NCI-H2081 (cell line): ENCODE measurements at places on chromosomes 3 and 15.

DNA sequence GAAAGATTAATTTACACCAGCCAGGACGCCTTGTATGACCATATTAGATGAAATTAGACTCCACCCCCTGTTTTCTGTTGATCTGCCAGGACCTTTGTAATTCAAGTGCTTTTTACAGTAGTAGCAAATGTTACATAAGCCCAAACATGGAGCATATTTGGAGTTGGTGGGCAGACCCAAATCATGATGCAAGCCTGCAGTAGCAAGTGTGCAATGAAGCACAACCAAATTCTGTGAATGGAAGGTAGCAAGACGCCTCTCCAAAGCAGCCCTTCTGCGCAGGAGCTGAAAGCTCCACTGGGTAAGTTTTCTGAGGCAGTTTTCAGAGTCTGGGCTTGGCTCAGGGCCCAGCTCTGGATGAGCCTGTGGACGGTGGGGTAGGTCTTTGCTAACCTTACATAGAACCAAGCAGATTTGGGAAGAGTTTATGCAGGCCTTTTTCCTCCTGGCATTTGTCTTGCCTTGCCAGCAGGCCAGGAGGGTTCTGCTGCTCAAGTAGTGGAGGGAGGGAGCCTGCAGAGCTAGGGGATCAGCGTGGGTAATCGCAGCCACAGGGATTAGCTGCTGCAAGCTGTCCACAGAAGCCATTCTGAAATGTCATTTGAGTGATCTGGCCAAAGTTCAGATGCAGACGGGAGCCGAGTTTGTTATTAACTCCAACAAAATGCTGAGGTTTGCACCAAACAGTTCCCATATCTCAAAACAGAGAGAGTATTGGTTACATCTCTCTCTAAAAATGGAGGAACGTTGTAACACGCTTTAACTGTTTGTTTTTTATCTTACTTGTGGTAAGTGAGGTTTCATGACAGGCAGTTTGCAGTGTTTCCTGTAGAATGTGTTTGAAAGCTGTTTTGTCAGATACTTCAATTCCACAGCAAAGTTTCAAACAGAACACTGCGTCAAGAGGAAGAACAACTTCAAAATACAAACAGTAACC is 55.4 kb downstream of the PSMD6 start:
- DNase-seq = no peak

- peak; percentile 40 for DNase-seq
These were observed 38.8 kb downstream of the TM2D3 start for GRCh38 chr15:101613130-101614000.

DNA sequence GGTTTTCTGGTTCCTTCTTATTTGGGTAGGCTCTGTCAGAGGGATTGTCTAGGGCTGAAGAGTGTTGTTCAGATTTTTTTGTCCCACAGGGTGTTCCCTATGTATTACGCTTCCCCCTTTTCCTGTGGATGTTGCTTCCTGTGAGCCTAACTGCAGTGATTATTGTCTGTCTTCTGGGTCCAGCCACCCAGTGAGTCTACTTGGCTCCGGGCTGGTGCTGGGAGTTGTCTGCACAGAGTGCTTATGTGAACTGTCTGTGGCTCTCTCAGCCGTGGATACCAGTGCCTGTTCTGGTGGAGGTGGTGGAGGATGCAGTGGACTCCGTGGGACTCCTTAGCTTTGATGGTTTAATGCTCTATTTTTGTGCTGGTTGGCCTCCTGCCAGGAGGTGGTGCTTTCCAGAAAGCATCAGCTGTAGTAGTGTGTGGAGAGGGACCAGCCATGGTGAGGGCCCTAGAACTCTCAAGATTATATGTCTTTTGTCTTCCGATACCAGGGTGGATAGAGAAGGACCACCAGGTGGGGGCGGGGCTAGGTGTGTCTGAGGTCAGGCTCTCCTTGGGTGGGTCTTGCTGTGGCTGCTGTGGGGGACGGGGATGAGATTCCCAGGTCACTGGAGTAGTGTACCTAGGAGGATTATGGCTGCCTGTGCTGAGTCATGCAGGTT is 53.8 kb downstream of the CCDC66 start:
- DNase-seq = no peak

GRCh38 chr15:74339371-74339770 is 28.1 kb downstream of the CYP11A1 start:
- no peak for DNase-seq

DNA sequence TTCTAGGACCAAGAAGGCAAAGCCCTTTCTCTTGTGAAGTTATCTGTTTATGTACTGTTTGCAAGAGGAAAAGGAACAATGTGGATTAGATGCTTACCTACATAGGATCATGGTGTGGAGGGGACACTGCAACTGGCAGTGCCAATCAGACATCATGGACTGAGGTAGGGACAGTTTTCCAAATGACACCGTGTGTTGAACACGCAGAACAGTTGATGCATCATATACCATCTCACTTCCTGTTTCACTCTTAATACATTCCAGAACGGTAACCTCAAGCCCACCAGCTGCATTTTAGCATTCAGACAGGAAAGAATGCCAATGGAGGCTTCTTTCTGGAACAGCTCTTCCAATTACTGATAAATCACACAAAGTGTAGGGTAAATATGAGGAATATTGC is 397.7 kb upstream of the LMCD1 start:
- no peak for DNase-seq

- no peak for DNase-seq
These were observed 14.7 kb downstream of the CMTM6 start for GRCh38 chr3:32487781-32488473.

- peak; percentile 89 for DNase-seq
These were observed 635.6 kb upstream of the TBL1XR1 start for GRCh38 chr3:177832880-177833279.
